Glutamatergic neuron (in vitro differentiated cells): ENCODE measurements at places on chromosomes 7 and 10.

DNA sequence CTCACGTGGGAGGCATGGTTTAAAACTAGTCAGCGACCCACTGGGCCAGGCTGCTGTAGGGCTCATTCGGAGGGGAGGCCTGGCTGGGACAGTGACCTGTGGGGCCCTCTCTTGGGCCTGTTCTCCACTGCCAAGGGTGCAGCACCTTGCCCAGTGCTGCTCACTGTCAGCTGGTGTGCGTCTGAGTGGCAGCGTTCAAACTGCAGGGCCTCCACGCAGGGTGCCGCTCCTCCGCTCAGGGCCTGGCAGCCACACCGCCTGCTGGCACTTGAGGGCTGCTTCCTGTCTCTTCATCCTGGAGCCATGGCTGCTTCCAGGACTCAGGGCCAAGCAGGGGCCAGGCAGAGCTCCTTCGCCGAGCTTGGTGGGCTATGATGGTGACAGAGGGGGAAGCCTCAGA, 18.3 kb downstream of the ADAMTS14 start:
- H3K27me3 ChIP-seq: peaks cover 9% of the 10 kb centered on the region
- H3K27ac ChIP-seq: no peak overlapping the region
- no peak overlapping the region for H3K4me3 ChIP-seq
- DNase-seq: no peak
- H3K36me3 ChIP-seq: peaks cover 10% of the 10 kb centered on the region

- no peak overlapping the region for H3K27ac ChIP-seq
- H3K4me1 ChIP-seq: no peaks in the 10 kb centered on the region
These were observed 75.0 kb downstream of the VPS50 start for GRCh38 chr7:93307131-93307660.

GRCh38 chr10:131584287-131584686, 272.8 kb upstream of the TCERG1L start:
- DNase-seq: no peak
- peaks cover 8% of the 10 kb centered on the region for H3K36me3 ChIP-seq
- H3K27me3 ChIP-seq: no peaks in the 10 kb centered on the region
- H3K4me3 ChIP-seq: no peak overlapping the region
- H3K4me1 ChIP-seq: no peaks in the 10 kb centered on the region
- no peak overlapping the region for H3K27ac ChIP-seq

DNA sequence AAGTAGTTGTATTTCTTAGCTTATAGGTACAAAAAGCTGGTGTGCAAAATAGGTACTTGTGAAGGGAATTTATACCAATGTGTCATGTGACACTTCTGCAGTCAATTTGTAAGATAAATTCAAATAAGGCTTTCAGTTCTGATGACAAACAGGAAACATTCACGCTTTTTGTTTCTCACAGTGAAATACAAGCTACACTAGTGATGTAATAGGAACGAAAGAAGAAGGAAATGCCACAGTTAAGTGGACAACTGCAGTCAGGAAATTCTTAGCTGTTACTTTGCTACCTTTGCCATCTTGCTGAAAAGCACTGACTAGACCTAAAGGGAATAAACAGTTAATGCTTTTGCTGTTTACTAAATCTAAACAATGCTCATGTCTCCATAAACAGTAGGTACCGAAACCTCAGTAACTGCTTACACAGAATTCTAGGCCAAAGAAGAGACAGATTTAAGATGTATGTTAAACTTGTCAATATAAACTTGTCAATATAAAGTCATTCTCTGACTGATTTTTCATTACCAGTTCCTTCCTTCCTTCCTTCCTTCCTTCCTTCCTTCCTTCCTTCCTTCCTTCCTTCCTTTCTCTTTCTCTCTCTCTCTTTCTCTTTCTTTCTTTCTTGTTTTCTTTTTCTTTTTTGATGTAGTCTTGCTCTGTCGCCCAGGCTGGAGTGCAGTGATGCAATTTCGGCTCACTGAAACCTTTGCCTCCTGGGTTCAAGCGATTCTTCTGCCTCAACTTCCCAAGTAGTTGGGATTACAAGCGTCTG, 10.1 kb downstream of the OTUD1 start:
- no peaks in the 10 kb centered on the region for H3K36me3 ChIP-seq
- no peak overlapping the region for H3K4me3 ChIP-seq
- H3K27ac ChIP-seq: no peak overlapping the region
- H3K27me3 ChIP-seq: no peaks in the 10 kb centered on the region
- H3K4me1 ChIP-seq: no peaks in the 10 kb centered on the region

- DNase-seq: no peak
- H3K4me3 ChIP-seq: no peak overlapping the region
- peaks cover 6% of the 10 kb centered on the region for H3K36me3 ChIP-seq
These were observed 244.2 kb downstream of the IPMK start for GRCh38 chr10:58023341-58024073.

DNA sequence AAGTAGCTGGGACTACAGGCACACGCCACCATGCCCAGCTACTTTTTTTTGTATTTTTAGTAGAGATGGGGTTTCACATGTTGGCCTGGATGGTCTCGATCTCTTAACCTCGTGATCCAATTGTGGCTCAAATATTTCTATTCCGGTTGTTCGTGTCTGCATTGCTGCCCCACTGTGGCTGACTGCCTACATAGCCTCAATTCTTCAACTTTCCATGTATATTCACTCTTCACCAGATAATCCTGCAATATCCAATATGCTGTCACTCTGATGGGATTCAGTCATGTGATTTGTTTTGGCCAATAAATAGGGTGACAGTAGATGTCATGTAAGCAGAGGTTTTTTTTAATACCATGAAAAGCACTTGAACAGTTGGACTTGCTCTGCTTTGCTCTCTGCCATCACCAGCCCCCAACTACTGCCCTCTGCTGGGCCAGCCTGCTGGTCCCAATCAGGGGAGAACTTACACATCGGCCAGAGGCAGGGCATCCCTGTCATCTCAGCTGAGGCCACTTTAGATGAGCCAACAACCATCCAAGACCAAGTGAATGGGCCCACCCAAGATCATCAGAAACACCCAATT, 56.7 kb downstream of the NSUN6 start:
- H3K4me1 ChIP-seq: no peaks in the 10 kb centered on the region
- H3K27me3 ChIP-seq: peaks cover 1% of the 10 kb centered on the region
- no peak overlapping the region for H3K27ac ChIP-seq
- DNase-seq: peak; percentile 50
- peaks cover 7% of the 10 kb centered on the region for H3K36me3 ChIP-seq
- no peak overlapping the region for H3K4me3 ChIP-seq

- peaks cover 18% of the 10 kb centered on the region for H3K27me3 ChIP-seq
- H3K4me1 ChIP-seq: no peaks in the 10 kb centered on the region
- peak overlapping the region; percentile 89 for H3K4me3 ChIP-seq
- DNase-seq: peak; percentile 67
- H3K36me3 ChIP-seq: peaks cover 3% of the 10 kb centered on the region
These were observed 32.8 kb upstream of the SFTPD start for GRCh38 chr10:79981450-79982361.

GRCh38 chr7:28114056-28114455, 66.5 kb downstream of the JAZF1 start:
- no peak overlapping the region for H3K27ac ChIP-seq
- no peak for DNase-seq
- no peaks in the 10 kb centered on the region for H3K36me3 ChIP-seq
- H3K4me1 ChIP-seq: peaks cover 15% of the 10 kb centered on the region
- H3K4me3 ChIP-seq: no peak overlapping the region

GRCh38 chr7:31408140-31408729, 67.7 kb upstream of the NEUROD6 start:
- no peak for DNase-seq
- H3K4me1 ChIP-seq: no peaks in the 10 kb centered on the region
- no peak overlapping the region for H3K4me3 ChIP-seq
- no peaks in the 10 kb centered on the region for H3K36me3 ChIP-seq
- peaks cover 2% of the 10 kb centered on the region for H3K27me3 ChIP-seq

- DNase-seq: no peak
- H3K4me1 ChIP-seq: no peaks in the 10 kb centered on the region
- H3K4me3 ChIP-seq: no peak overlapping the region
- H3K27ac ChIP-seq: no peak overlapping the region
- H3K36me3 ChIP-seq: no peaks in the 10 kb centered on the region
- H3K27me3 ChIP-seq: peaks cover 3% of the 10 kb centered on the region
These were observed 49.2 kb downstream of the ADRA2A start for GRCh38 chr10:111126077-111126476.

DNA sequence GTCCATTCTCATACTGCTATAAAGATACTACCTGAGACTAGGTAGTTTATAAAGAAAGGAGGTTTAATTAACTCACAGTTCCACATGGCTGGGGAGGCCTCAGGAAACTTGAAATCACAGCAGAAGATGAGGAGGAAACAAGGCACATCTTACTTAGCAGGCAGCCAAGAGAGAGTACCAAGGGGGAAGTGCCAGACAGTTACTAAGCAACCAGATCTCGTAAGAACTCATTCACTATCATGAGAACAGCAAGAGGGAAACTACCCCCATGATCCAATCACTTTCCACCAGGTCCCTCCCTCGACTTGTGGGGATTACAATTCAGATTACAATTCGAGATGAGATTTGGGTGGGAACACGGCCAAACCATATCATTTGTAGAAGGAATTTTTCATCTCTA, 36.3 kb downstream of the NHLRC2 start:
- H3K27me3 ChIP-seq: no peaks in the 10 kb centered on the region
- no peak overlapping the region for H3K27ac ChIP-seq
- DNase-seq: no peak
- H3K4me3 ChIP-seq: no peak overlapping the region
- H3K36me3 ChIP-seq: peaks cover 6% of the 10 kb centered on the region
- no peaks in the 10 kb centered on the region for H3K4me1 ChIP-seq

- no peak overlapping the region for H3K4me3 ChIP-seq
- H3K27ac ChIP-seq: peak overlapping the region; percentile 91
- H3K36me3 ChIP-seq: peaks cover 7% of the 10 kb centered on the region
- H3K4me1 ChIP-seq: peaks cover 45% of the 10 kb centered on the region
- H3K27me3 ChIP-seq: peaks cover 13% of the 10 kb centered on the region
These were observed 15.2 kb downstream of the SRI start for GRCh38 chr7:88204525-88205110.

- no peak for DNase-seq
- no peaks in the 10 kb centered on the region for H3K36me3 ChIP-seq
- no peak overlapping the region for H3K4me3 ChIP-seq
- H3K27me3 ChIP-seq: no peaks in the 10 kb centered on the region
- no peaks in the 10 kb centered on the region for H3K4me1 ChIP-seq
- H3K27ac ChIP-seq: no peak overlapping the region
These were observed 30.0 kb upstream of the SAMD9L start for GRCh38 chr7:93178213-93178612.

- no peak overlapping the region for H3K27ac ChIP-seq
- peak overlapping the region; percentile 77 for H3K4me3 ChIP-seq
- peaks cover 6% of the 10 kb centered on the region for H3K27me3 ChIP-seq
These were observed 353 bp downstream of the EPHB6 start for GRCh38 chr7:142855114-142855743.

- no peak overlapping the region for H3K4me3 ChIP-seq
- H3K4me1 ChIP-seq: peaks cover 9% of the 10 kb centered on the region
- DNase-seq: no peak
- H3K27me3 ChIP-seq: no peaks in the 10 kb centered on the region
- H3K27ac ChIP-seq: no peak overlapping the region
These were observed 25.1 kb downstream of the NRP1 start for GRCh38 chr10:33309406-33309805.

DNA sequence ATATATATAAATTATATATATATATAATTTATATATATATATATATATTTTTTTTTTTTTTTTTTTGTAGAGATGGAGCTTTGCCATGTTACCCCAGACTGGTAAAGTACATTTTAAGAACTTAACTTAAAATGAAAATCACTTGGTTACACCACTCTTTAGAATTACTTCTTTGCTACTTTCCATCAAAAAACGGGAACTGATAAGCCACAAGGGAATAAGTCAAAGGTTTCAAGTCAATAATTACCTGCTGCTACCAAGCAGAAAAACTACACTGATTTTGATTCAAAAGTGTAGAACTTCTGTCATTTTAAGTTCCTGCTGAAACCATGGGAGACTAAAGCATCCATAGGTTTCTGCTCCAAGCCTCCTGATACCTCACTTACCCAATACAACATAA, 12.2 kb downstream of the PPA1 start:
- DNase-seq: no peak
- H3K27ac ChIP-seq: no peak overlapping the region
- H3K4me3 ChIP-seq: no peak overlapping the region
- peaks cover 3% of the 10 kb centered on the region for H3K4me1 ChIP-seq

DNA sequence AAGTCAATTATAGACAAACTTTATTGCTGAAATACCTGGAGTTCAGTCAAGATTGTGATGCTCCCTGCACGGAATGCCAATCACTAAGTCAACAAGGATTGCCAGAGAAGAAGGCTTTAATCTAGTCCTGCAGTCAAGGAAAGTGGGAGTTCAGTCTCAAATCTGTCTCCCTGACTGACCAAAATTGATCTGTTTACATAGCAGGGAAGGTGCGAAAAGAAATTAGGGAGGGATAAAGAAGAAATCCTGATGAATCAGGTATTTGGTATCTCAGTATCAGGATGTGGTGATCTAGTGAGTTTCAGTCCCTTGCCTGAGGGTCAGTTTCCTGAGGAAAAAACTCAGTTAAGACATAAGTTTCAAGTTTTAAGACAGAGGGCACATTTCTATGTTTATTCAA, 2.1 kb upstream of the AKR1D1 start:
- H3K27me3 ChIP-seq: peaks cover 6% of the 10 kb centered on the region
- H3K36me3 ChIP-seq: peaks cover 10% of the 10 kb centered on the region
- no peaks in the 10 kb centered on the region for H3K4me1 ChIP-seq
- H3K27ac ChIP-seq: no peak overlapping the region
- no peak for DNase-seq

- H3K4me3 ChIP-seq: no peak overlapping the region
- H3K4me1 ChIP-seq: no peaks in the 10 kb centered on the region
- no peak for DNase-seq
- no peaks in the 10 kb centered on the region for H3K27me3 ChIP-seq
- no peak overlapping the region for H3K27ac ChIP-seq
These were observed 18.1 kb downstream of the PRKG1 start for GRCh38 chr10:51092402-51092801.

GRCh38 chr7:111098011-111098925, 7.3 kb downstream of the LRRN3 start:
- peak; percentile 45 for DNase-seq
- H3K36me3 ChIP-seq: no peaks in the 10 kb centered on the region
- no peak overlapping the region for H3K4me3 ChIP-seq
- peaks cover 26% of the 10 kb centered on the region for H3K4me1 ChIP-seq
- no peaks in the 10 kb centered on the region for H3K27me3 ChIP-seq

GRCh38 chr10:120599200-120599724, 142.2 kb downstream of the PLPP4 start:
- DNase-seq: no peak
- peaks cover 17% of the 10 kb centered on the region for H3K27me3 ChIP-seq
- peaks cover 23% of the 10 kb centered on the region for H3K4me1 ChIP-seq
